ENCODE measurements at places on chromosomes 13 and 19.

DNA sequence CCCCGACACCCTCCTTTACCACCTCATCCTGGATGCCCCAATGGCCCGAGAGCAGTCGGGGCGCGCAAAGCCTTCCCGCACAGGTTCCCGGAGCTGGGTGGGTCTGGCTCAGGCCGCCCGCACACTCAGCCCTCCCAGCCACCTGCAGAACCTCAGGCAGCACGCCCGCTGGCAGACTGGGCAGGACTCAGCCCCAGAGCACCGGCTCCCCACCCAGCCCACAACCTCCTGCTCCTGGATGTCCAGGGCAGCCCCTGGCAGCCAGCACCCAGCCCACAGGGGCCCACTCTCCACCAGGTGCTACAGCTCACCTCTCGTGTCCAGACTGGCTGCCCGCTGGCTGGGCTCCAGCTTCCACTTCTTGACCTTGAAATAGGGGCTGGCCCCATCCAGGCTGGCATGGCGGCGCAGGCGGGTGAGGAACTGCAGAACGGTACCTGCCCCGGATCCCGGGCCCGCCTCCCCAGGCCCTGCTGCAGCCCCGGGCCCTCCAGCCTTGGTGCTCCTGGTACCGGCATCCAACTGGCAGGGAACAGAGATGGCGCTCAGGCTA, 4.6 kb downstream of the CBARP start:
- DNase-seq, result no peak

DNA sequence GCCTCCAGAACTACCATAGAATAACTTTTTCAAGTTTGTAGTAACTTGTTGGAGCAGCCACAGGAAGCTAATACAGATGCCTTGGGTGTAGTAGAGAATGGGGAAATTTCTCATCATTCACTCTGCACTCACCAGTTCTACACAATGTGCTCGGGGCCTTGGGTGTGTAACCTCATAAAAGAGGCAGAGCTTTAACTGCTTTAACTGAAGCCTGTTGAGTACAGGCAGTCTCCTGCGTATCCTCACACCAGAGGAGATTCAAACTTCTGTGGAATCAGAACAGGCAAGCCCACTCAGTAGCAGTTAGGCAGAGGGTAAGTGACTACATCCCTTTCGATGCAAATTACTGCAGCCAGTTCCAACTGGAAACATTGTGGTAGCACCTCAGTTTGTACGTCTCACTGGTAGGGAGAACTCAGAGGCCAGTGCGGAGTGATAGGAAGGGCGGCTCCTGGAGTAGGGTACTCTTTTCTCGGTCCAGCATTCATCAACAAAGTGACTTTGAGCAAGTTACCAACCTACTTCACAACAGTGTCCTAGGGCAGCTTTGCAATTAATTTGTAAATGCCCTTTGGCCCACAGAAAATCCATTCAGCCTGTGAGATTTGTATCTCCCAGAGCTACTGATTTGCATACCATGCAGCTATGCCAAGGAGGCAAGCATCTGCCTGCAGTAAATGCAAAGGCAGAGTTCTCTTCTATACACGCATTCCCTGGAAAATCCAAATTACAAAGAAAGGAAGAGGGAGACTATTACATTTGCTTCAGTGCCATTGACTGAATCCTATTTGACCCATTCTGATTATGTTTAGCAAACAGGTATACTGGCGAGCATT, 904.3 kb downstream of the DIAPH3 start:
- DNase-seq, result no peak

- DNase-seq, result peak; percentile 42
Observed at GRCh38 chr13:36431204-36432105, 840 bp upstream of the CCNA1 start.

GRCh38 chr19:30117636-30118145, 175.7 kb downstream of the URI1 start:
- no peak for DNase-seq

DNA sequence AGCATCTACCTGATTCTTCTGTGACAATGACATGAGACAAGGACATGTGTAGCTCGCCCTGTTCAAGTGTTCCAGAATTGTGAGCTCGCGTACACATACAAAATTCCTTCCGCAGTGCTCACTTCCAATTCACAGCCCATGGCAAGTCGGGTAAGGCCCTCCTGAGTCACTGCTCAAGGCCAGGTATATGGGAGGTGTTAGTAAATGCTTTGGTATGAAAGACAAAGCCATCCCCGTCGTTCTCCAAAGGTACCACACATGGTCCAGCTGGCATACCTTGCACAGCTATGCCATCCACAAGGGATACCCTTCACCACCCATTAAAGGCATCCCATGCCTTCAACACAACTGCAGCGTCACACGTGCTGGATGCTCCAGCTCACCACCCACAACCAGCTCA, 4.4 kb upstream of the ELL start:
- DNase-seq, result no peak

DNA sequence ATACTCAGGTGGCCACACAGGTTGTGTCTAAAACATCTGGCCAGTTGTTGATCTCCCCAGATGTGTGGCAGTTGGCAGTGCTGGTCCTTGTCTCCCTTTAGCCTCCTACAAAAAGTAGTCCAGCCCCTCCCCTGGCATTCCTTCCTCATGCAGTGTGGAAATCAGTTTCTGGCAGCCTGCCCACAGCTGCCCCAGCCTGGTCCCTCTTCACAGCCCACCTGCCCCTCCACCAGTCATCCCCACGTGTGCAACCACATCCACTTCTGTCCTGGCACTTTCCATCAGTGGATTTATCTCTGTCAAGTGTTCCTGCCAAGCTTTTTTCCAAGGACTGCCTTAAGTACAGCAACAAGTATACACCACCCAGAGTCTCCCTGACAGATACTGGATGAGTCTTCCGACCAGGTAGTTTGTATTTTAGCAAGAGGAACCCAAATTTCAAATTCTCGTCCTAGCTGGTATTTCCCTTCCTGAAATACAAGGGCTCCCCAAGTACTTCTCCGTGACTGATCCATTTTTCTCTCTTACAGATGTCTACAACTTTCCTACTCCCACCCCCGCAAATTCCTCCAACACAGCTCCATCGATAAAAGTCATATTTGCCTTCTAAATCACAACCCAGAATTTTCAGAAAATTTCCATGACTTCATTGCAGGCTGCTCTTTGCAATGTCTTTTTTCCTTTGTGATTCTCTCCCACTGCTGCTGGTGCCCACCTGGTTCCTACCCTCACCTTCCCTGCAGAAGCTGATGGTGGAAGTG, 313.5 kb downstream of the FOXO1 start:
- no peak for DNase-seq

- DNase-seq, result no peak
Observed at GRCh38 chr13:22193070-22193469, 522.2 kb downstream of the FGF9 start.

GRCh38 chr13:24887759-24888158, 123.8 kb downstream of the RNF17 start:
- DNase-seq, result no peak

DNA sequence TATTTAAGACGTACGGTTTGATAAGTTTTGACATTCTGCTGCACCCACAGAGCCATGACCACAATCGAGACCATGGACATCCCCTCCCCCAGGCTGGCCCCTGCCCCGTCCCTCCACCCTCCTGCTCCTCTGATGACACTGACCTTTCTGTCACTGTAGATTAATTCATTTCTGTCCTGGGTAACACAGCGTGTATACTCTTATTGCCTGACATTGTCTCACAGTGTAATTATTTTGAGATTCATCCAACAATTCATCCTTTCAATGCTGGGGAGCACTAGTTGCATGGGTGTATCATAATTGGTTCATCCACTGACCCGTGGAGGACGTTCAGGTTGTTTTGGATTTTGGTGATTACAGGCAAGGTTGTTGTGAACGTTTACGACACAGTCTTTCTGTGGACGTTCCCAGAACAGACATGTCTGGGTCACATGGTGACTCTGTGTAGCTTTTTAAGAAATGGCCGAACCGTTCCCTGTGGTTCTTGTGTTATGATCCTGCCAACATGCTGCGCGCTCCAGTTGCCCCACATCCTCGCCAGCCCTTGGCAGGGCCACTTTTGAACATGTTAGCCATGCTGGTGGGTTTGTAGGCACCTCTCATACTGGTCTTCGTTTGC, 41.9 kb downstream of the C13orf46 start:
- no peak for DNase-seq

GRCh38 chr19:50467566-50467965, 8.7 kb upstream of the EMC10 start:
- no peak for DNase-seq

DNA sequence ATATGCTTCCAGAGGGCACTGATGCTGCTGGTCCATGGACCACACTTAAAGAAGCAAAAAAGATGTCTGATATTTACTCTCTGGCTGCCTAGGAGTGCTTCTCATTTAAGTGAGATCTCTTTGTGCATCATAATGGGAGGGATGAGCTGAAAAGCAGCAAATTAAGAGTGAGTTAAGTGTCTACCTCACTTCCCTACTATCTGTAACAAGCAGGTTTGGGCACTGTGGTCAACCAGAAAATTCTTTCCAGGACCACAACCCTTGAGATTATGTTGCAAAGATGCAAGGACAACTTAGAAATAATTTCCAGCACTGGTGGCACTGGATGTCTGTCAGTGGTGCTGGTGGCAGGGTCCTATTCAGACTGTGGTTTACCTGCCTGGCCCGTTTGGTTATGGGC, 52.1 kb upstream of the USPL1 start:
- DNase-seq, result no peak

DNA sequence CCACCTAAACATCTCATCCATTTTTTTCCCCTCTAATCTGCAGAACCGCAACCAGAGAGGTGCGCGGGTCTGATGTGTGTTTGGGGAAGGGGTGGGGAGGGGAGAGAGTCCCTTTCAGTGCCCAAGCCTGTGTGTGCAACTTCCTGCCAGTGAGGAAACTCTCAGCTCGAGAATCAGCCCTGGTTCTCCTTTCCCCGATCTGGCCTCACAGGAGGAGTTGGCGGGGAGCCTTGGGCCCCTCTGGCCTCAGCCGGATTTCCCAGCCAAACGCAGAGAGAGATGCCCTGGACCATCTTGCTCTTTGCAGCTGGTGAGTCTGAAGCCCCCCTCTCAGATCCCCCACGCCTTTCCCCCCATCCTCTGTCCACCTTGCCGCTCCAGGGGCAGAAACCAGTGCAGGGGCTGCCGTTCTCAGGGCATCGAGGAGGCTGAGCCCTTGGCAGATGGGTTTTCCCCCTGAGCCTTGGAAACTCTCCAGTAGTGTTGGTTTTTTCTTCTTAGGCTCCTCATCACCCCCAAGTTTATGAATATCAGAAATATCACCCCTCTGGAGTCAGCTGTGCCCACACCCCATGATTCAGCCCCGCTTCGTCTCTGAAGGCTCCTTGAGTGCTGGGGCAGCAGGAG, at the start of gene C19orf38:
Gene C19orf38, plus strand, starts transcription at position 186 of the 627 bp plus-strand sequence. Its CDS starts 94 bp downstream, at position 280.
- no peak for DNase-seq

- DNase-seq, result no peak
Observed at GRCh38 chr13:26585136-26585535, 27.7 kb downstream of the WASF3 start.

DNA sequence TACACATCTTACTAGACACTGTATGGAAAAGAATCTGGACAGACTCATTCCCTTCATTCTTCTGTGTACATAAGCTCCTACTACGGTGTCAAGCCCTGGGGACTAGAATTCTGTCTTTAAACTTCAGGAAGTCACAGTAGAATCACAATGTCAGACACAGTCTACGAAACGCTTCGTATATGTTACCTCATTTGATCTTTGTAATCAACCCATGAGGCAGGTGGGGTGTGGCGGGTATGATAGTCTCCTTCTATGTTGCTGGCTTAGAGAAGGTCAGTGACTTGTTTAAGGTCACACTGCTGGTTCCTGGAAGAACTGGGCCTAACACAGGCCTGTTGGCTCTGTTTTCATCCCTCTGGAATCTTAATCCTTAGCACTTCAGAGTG, 32.2 kb upstream of the TPT1 start:
- no peak for DNase-seq

DNA sequence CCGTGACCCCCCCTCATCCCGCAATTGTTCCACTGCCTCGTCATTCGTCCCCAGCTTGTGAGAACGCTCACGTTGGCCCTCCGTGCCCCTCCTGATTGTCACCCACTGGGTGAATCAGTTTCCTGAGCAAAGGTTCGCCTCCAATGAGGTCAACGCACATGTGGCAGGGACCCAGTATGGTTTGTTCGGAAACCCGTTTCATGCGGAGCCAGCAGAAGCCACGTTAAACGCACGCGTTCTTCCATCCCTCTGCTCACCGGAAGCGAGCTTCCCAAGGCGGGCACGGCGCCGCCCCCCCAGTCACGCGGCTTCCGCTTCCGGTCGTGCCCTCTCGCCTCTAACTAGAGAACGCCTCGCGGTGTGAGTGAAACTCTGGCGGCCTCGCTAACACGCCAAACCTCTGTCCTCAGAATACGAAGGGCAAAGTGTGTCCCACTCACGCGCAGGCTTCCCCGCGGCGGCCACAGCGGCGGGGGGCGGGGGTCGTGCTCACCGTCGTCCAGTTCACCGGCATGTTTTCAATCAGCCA, 18.0 kb upstream of the CFAP97D2 start:
- peak; percentile 15 for DNase-seq

GRCh38 chr19:16739546-16739945, 19.9 kb downstream of the NWD1 start:
- no peak for DNase-seq

- no peak for DNase-seq
Observed at GRCh38 chr13:28301839-28302238, 163.5 kb downstream of the PAN3 start.

DNA sequence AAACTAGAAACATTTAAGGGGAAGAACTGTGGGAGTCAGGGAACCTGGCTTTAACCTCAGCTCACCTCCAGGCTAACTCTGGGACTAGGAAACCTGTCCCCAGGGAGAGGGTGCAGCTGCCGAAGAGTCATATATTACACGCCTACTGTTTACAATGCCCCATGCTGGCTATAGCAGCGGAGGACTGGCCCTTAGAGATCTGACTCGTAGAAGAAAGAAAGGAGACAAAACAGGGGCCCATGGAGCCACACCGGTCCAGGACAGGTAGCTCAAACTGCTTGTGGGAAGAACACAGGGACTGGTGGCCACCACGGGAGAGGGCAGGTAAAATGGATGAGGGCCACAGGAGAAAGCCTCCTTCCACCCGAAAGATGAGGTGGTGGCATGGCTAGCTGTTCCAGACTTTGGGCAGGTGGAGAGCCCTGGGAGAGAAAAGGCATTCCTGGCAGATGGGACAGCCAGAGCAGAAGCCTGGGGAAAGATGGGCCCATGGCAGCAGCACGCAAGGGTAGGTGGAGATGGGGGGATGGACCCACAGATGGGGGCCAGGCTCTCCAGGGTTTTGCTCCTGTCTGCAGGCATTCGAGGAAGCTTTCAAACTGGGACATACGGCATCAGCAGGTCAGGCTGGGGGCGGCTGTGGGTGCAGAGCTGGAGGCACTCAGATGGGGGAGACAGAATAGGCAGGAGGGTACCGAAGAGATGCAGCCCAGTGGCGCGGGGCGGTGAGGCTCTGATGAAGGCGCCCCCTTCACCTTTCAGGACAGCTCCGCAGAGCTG, 69.5 kb downstream of the LATS2 start:
- DNase-seq, result no peak

GRCh38 chr19:48746738-48747575, at the start of gene IZUMO1:
TSS of gene IZUMO1 (minus strand) at chr19:48746909. CDS start at chr19:48745859, 1,050 bp downstream.
- DNase-seq, result peak; percentile 76

DNA sequence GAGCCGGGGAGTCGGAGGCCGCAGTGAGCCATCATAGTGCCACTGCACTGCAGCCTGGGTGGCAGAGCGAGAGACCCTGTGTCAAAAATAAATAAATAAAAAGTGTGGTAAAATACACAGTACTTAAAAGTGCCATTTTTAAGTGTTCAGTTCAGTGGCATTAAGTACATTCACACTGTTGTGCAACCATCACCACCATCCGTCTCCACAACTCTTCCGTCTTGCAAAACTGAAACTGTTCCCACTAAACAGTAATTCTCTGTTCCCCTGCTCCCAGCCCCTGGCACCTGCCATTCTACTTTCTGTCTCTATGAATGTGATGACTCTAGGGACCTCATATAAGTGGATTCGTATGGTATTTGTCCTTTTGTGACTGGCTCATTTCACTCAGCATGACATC, 13.3 kb downstream of the SLC25A42 start:
- DNase-seq, result no peak

GRCh38 chr13:99990126-99990977, 8.8 kb downstream of the ZIC2 start:
- DNase-seq, result no peak

All from GM20000 (cell line).